A549 treated with ZK216348 at 1 μM for 4 hours (cell line): ENCODE measurements at places on chromosomes 12 and 14. TPM values are rescaled to one million over a fixed set of nuclear protein-coding genes. Genes with fewer than 3 reads are reported as not detected.

LLPH gene
- total RNA-seq, result 48.5 to 102 TPM (median 53.0 TPM) in 5 replicates

FAM222A gene
- total RNA-seq, result 3.5 to 6.9 TPM (median 5.2 TPM) in 5 replicates

PLEKHD1 gene
- 0.05 TPM in 2 of 5 replicates, not detected in the others for total RNA-seq

FSCB gene
- not detected in 5 replicates for total RNA-seq

COX8C gene
- total RNA-seq, result not detected in 5 replicates

TAS2R7 gene
- total RNA-seq, result not detected in 5 replicates
